ENCODE measurements at places on chromosomes 1 and 21.
A peak's percentile ranks its signal among the peaks of the same experiment; 100 is the strongest.

DNA sequence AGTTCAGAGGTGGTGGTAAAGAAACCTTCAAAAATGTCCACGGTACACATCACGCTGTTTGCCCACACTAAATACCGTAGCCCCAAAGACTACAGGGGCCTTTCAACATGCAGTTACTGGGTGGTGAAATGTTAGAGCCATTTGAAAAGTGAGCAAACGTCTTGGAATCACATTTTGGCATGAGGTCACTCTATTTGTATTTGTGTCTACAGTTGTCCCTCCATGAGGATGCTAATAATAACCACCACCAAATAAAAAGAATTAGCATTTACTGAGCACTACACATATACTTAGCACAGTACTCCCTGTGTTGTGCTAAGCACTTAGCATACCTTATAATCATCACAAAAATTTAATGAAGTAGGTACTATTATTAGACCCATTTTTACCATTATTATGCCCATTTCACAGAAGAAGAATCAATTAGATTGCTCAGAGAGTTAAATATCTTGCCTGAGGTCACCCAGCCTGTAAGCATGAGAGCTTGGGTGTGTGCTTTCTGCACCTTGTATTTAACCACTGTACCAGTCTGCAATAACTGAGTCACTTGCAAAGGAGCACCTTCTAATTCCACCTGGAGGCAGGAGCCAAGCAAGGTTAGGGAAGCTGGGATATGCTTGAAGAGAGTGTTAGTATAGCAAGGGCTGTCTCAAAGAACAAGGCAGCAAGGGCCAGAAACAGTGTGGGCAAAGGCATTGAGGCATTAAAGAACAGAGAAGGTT is 57.4 kb downstream of the DNTTIP2 start:
- DNase-seq, result no peak

DNA sequence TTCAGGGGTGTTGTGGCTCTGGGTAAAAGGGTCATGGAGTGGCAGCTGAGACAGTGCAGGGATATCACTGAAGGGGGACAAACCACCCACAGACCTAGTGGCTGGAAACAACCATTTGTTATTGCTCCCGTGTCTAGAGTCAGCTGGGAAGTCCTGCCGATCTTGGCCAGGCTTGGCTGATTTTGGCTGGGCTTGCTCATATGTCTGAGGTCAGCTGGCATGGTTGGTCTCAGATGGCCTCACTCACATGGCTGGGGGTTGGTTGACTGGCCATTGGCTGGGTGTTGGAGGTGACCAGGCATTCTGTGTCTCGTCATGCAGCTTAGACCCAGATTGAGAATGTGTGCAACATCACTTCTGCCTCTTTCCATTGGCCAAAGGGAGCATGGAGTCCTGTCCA is 203.8 kb upstream of the POU3F1 start:
- no peak for DNase-seq

- DNase-seq, result peak; percentile 46
These were observed 1.4 kb downstream of the IER5 start for GRCh38 chr1:181089676-181090544.

DNA sequence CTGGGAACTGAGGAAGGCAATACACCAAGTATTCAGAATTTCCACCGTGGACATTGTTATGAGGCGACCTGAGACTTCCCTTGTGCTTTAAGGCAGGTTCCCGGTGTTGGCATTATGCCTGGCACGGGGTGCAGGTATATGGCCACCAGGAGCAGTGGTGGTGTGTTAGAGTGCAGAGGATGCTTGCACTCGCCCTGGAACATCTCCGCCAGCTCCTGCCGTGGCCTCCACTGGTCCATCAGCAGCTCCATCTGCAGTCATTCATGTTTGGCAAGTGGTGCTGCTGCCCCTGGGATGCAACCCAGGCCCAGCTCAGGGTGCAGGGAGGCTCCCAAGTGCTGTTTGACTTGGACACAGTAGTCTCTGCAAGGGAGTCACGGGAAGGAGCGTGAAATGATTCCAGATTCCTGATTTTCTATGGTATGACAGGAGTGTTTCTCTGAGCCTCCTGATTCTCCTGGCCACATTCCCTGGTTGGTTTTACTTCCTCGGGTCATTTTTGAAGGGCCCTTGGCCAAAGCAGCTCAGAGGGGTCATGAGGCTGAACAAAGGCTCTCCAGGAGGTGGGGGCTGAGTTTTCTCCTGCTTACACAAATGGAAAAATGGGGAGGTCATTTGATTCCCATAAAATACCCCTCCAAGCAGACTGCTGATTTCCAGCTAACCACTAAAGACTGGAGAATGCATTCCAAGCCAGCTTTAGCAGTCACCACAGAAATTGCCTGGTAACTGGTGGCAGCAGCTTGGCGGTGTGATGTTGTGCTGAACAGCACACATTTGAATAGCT is 60.4 kb upstream of the PSEN2 start:
- no peak for DNase-seq

DNA sequence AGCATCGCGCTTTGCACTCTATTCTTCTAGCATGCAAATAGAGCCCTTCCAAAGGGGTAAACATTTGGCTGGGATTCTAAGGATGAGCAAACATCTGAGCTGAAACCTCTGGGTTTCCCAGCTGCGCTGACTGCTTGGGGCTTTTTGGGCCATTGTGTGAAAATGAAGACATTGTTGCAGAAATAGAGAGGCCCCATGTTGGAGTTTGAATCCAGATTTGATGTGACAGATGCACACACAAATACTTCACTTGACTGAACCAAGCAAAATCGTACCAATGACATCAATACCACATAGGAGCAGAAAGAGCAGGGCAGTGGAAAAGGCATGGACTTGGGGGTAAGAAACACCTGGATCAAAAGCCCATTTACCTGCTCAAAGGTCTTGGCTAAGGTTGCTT is 144.6 kb upstream of the HMGB4 start:
- DNase-seq, result no peak

GRCh38 chr1:63620671-63621070 is 27.5 kb downstream of the PGM1 start:
- DNase-seq, result no peak

GRCh38 chr1:8818325-8818775 is 910 bp upstream of the RERE start:
- DNase-seq, result no peak

DNA sequence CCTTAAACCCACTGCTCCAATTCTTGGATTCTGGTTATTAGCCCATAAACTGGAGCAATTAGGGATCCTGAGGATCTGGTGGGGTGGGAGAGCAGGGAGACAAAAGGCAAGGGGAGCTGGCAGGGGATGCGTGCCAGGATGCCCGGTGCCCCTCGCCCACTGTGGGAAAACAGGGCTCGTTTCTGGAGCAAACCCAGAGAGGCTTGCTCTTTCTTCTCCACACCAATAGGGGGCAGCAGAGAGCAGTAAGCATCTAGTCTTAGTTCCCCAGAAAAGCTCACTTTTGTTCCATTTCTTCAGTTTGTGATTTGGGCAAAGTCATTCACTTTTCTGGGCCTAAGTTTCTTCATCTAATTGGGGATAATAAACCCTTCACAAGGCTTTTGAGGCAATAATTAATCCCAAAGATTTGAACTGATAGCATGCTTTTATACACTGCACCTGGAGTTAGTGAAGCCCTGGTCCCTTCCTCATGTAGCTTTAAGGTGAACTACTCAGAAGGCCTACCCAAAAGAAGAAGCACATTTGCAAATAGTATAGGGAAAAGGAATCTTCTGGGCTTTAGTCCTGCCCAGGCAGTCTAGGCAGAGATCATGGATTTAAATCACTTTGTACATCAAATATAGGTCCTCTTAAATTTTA is 160.6 kb upstream of the USP24 start:
- no peak for DNase-seq

DNA sequence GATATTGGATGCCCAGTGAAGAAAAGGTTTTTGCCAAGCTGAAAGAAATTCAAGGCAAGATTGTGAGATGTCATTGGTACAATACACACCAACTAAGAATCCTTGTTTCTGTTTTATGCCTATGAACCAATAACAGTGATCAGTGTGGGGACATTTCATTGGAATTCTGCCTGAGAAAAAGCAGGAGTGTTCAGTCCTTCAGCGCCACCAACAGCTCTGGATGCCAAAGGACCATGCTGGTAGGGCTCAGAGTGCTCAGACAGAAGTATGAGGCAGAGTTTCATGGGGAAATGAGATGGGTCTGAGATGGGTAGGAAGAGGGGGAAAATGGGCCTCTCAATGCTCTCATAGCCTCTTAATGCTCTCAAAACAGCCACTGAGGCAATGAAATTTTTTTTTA is 56.5 kb downstream of the GABPA start:
- DNase-seq, result no peak

DNA sequence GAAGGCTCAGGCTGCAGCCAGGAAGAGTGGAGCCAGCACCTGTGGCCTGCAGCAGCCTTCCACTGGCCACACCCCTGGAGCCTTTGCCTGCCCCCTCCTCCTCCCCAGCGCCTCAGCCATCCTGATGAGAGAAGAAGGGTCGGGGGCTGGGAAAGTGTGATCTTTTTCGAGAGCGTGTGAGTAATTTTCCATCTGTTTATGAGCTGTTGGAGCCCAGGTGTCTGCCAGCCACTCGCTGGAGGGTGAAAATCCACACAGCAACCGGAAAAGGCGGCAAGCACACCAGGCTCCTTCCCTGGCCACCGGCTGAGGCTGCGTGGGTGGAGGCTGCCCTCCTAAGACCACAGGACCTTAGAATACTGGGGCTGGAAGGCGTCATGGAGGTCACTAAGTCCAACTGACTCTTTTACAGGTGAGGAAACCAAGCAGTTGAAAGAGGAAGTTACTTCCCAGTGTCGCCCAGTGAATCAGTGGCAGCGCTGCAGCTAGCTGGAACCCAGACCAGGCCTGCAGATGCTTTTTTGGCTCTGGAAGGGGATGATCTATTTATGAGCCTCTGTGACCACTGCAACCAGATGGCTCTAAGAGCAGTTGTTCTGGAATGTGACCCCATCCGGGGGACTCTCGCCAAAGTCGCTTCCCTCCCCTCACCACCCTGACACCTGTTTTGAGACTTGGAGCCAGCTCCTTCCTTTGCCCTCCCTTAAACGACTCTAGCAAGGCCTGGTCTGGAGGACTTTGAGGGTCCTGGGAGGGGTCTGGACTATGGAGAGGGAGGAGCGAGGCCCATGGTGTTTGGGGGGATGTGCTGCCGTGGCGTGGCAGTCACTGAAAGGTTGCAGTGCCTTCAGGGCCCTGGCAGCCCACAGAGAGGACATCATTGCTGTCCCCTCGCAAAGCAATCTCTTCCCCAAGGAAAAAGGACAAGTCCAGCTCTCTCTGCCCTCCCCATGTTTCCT is 54.5 kb downstream of the LGR6 start:
- no peak for DNase-seq

- no peak for DNase-seq
These were observed 213.0 kb downstream of the CRB1 start for GRCh38 chr1:197481101-197481500.

- DNase-seq, result no peak
These were observed 1.6 kb upstream of the DYRK3 start for GRCh38 chr1:206633708-206634121.

DNA sequence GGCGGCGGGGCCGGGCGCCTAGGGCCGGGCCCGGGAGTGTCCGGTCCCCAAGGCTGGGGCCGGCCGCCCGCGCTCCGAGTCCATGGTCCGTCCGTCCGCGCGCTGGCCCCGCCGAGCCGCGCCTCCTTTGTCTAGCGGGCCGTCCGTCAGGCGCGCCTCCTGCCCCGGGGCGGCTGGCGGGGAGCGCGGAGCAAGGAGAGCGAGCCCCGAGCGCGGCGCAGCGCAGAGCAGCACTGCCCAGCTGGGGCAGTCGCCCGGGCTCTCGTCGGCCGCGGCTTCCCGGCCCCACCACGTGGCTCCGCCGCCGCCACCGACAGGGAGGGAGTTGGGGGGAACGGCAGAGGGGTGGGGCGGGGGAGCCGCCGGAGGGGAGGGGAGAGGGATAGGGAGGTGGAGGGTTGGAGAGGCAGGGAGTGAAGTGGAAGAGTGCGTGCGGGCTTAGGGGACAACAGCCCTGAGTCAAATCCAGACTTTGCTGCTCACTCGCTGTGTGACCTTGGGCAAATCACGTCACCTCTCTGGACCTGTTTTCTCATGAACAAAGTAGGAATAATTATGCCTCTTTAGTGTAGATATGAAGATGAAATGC is at the start of gene NKAIN1:
Gene NKAIN1 (minus strand): TSS at position 235 of the 589 bp plus-strand sequence. CDS start 340 bp downstream, outside the sequence.
- DNase-seq, result no peak

DNA sequence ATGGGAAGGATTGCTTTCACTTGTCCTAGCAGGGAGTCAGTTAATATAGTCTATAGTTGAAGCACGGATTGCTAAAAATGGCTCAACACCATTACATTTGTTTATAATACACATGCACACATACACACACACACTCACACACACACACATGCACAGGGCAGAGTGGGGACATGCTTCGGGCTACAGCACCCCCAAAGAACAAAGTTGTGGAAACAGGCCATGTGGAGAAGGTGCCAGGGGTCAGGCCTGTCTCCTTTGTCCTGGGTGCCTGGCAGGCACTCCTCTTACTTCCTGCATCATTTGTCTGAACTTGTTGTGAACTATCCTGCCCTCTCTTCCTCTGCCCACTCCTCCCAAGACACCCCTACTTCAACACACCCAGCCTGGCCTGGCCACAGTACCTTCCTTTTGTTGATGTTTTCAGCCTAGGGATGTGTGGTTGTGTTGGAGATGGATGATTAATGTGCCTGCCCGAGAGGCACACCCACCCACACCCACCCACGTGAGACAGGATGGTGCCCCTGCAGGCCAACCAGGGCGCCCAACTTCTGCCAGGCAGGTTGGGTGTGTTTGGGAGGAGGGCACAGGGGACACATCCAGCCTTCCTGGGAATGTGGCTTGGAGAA is 17.5 kb downstream of the RASSF5 start:
- DNase-seq, result no peak

- no peak for DNase-seq
These were observed 78.8 kb downstream of the PIK3CD start for GRCh38 chr1:9730096-9730901.

GRCh38 chr1:27526569-27527222 is 36.7 kb upstream of the WASF2 start:
- DNase-seq, result no peak

DNA sequence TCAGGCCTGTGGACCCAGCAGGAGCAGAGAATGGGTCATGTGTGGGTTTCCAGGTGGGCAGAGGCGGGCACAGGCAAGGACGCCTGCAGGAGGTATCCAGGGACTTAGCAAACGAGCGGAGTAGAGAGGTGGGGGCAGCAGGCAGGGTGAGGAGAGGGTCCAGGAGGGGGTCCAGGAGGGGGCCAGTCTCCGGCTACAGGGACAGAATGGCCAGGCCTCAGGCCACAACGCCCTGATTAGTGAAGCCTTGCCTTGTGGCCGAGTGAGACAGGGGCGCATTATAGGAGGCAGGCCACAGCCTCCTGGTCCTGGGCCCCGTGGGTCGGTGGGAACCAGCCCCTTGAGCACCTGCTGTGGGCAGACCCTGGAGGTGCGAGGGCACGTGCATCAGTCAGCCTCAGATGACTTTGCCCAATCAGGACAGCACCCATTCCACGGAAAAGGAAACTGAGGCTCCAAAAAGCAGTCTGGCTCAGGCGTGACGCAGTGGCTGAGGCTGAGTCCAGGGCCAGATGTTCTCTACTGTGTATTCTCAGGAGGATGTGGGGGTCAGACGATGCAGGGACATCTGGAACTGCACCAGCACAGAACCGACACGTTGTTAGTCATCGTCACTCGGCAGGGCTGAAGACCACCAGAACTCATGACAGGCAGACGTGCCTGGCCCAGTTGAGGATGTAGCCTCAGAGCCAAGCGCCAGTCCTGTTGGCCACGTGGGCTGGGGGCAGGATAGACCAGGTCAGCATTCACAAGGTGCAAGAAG is 113.7 kb downstream of the CRYAA start:
- DNase-seq, result no peak
